ENCODE measurements at places on chromosomes 11 and 22.
A peak's percentile ranks its signal among the peaks of the same experiment; 100 is the strongest.

DNA sequence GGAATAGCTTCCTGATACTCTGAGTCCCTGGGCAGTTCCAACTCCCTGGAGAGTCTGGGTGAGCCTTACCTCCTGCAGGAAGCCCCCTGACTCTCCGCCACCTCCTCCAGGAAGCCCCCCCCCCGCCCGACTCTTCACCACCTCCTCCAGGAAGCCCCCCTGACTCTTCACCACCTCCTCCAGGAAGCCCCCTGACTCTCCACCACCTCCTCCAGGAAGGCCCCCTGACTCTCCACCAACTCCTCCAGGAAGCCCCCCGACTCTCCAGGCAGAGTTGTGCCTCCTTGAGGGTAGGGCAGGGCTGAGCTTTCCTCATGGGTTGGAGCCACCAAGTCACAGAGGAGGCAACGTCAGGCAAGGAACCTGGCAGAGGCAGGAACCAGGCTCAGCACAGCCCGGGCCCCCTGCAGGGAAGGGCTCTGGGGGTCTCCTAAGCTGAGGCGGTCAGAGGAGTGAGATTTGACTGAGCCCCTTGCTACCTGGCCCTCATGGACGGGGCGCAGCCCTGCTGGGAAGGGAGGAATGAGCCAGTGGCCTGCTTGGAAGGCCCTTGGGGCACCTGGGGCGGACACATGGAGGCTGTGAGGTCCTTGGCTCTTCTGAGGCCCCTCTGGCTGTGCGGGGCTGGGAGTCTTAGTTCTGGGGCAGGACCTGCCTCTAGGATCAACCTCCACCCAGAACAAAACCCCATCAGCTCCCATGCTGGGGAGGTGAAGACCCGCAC is 18.1 kb downstream of the MRGPRG start:
- no peak for DNase-seq

- DNase-seq: no peak
Observed at GRCh38 chr11:57458410-57459163, 1.7 kb upstream of the RTN4RL2 start.

DNA sequence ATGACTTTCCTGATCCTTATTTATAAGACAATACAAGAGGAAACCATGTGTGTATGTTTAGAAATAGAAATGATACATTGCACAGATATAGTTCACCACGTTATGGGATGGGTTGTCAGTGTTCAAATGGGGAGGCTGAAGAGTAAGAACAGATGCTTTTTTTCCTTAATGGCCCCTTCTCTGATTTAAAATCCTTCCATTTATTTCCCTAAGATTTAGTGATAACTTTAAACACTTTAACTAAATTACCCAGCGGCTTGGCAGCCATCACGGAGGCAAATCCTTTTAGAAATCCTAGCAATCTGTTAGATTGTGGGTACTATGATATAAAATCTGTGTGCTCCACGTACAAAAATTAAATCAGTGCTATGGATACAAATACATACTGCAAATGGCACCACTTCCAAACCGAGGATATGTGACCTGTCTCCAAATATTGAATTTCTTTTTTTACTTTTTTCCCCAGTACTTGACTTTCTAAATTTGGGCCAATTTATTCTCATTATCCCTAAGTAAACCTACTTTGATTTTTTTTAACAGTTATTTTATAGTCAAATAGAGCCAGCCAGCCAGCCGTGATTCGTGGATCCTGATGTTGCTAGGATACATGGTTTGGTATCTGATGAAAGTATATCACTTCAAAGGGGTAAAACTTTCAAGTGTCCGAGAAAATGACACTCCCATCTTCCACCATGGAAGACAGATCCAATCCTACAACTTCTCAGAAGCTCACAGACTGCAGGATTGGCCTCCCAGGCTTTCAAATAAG is 46.1 kb downstream of the BDNF start:
- DNase-seq: no peak

DNA sequence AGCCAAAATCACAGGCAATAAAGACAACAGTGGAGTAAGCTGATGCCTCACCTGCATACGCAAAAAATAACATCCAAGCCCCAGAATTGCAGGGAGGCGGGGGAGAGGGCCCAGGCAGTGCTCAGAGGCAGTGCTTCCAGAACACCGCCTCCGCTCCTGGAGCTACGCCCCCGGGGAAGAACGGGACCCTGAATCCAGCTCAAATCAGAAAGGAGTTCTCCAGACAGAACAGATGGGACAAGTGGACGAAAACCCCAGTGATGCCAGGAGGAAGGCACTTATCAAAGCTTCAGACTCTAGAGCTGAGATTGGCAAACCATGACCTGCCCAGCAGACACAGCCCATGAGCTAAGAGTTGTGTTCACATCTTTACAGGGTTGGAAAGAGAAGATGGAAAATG is 683.9 kb downstream of the TBC1D22A start:
- DNase-seq: no peak

DNA sequence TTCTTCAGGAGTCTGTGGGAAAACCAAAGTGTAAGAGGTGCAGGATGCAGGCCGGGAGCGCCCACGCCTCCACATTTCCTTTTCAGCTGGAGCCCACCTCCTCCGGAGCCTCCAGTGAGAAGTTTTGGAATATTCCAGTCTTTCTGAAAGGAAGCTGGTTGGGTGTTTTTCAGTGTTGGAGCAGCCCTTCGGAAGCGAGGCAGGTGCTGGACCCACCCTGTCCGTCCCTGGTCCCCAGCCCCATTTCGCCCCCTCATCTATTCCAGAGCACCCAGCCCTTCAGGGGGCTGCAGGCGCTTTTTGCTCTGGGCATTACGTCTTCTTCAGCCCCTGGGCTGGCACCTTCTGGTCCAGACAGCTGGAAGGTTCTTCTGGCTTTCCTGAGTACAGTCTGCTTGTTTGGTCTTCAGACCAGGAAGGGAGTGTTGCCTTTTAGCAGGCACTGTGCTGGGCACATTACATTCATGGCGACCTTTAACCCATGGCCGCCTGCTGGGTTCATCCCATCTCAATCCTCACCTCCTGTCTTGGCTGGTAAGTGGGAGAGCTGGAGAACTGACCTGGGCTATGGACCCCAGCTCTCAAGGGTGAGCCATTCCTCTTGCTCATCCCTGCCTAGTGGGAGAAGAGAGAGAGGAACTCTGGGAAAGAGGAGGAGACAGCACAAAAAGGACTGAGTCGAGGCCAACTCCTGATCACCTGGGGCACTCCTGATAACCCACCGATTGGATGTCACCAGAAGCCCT is 710 bp upstream of the THY1 start:
- no peak for DNase-seq

- DNase-seq: peak; percentile 87
Observed at GRCh38 chr22:21587803-21588611, 20.5 kb downstream of the UBE2L3 start.

DNA sequence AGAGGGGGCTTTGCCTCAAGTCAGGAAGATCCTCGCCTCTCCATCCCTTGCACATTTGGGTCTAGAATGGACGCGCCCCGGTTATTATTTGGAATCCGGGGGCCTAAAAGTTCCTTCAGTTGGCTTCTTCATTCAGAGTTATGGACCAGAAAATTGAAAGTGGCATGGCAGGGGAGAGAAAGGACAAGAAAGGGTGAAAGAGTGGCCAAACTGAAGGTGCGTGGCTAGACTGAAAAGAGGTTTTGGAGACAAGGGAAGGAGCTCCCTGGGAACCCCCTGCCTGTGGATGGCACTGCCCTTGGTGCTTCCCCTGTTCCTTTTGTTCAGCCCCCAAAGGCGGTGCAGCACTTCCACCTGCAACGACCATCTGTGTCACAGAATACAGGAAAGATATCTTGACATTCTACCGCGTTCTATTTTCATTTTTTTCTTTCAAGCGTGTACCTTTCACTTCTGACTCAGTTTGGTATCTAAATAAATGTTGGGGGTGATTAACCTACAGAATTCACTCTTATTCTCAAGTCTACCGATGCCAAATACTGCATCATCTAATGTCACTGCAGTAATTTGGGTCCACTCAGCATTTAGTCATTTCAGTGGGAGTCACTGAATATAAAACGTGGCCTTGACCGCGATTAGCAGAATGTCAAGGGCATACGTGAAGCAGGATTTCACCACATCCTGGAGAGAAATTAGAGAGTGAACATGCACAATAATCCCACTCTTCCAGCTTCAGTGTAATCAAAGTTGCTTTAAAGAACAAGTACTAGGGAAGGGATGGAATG is 88.1 kb upstream of the ARHGAP32 start:
- DNase-seq: no peak
